ENCODE measurements at places on chromosomes 6 and 20. TPM values are rescaled to one million over a fixed set of nuclear protein-coding genes. Genes with fewer than 3 reads are reported as not detected.

DNA sequence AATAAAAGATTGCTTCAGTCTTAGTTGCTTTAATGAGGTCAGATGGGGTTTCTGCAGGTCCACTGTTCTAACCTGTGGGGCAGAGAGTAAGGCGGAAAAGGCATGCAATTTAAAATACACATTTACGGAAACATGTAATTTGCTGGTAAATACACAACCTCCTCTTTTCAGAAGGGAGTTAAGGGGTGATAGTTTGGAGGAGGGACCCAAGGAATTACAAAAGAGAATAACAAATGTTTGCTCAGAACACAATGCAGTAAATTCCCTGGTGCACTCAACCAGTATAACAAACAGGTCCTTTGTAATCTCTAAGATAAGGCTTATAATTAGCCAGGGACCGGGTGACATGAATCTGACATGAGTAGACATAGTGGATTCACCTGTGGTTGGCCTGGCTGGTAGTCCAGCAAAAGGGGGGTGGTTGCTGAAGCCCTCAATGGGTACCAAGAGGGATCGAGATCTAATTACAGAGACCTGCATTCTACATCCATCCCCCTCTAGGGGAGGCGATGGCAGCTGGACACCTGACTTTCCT is 295.1 kb downstream of the PHACTR1 start:
- no peak for DNase-seq

- DNase-seq = no peak
These were observed 287.7 kb downstream of the GMDS start for GRCh38 chr6:1957746-1958145.

- no peak for DNase-seq
These were observed 3.3 kb downstream of the MGME1 start for GRCh38 chr20:17972121-17972520.

The HLA-B gene
- 620 TPM for total RNA-seq

The NEU1 gene
- 22.2 TPM for total RNA-seq

- no peak for DNase-seq
These were observed 318.4 kb upstream of the MOCS1 start for GRCh38 chr6:40252531-40253258.

GRCh38 chr6:117167520-117168271 is 97.7 kb upstream of the VGLL2 start:
- no peak for DNase-seq

DNA sequence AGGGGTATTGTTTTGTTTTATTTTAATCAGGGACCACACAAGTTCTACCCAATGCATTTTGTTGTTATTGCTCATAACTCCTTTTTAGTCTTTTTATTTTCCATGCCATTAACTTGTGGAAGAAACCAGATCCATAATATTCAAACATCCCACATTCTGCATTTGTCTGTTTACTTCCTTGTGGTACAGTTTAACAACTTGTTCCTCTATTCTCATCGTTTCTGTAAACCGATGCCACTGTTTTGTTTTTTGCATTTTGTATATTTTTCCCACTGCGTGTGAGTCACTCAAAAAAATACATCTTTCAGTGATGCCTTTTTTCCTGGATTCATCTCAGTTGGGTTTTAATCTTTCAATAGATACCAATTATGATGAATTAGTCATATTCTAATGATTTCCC is 22.3 kb downstream of the SF3B5 start:
- DNase-seq = no peak

- no peak for DNase-seq
These were observed 121.8 kb downstream of the SASH1 start for GRCh38 chr6:148464319-148465010.

DNA sequence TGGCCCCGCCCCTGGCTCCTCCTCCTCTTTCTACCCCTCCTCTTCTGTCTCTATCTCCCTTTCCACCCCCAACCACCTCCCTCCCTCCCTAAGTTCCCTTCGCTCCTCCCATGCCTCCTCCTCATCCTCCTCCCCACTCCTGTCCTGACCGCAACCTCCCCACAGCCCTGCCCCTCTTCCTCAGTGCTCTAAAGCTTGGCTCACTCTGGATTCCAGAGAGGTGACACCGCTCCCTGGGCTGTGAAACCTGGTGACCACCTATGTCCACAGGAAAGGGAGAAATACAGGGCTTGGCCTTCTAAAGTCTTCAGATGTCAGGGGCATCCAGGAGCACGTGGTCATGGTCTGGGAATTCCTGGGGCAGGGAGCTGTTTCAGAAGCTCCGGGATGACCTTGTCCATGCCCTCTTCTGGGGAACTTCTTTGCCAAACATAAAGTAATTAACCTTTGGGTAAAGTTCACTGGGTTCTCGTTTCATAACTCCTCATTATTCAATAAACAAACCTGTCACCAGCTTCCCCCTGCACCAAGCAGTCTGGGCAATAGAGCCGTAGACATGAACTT is 345 bp upstream of the CST5 start:
- DNase-seq = no peak

GRCh38 chr20:62018437-62019143 is 47.1 kb downstream of the TAF4 start:
- DNase-seq = no peak

GRCh38 chr6:54301770-54302169 is 6.5 kb upstream of the TINAG start:
- no peak for DNase-seq

DNA sequence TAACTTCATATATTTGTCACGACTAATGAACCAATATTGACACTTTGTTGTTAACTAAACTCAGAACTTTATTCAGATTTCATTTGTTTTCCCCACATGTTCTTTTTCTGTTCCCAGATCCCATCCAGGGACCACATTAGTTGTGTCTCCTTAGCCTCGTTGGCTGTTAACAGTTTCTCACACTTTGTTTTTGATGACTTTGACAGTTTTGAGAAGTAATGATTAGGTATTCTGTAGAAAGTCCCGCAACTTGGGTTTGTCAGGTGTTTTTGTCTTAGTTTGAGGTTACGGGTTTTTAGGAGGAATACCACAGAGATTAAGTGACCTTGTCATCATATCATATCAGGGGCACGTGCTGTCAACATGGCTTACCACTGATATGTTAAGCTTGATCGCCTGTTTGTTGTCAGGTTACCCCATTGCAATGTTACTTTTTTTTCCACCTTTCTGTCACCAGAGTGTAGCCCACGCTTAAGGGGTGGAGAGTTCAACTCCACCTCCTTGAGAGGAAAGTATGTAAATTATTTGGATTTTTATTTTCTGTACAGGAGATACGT is 32.9 kb downstream of the MAP3K4 start:
- DNase-seq = no peak

- no peak for DNase-seq
These were observed 282.3 kb downstream of the FOXA2 start for GRCh38 chr20:22302039-22302438.

GRCh38 chr6:139483079-139483478 is 108.6 kb upstream of the CITED2 start:
- DNase-seq = no peak

DNA sequence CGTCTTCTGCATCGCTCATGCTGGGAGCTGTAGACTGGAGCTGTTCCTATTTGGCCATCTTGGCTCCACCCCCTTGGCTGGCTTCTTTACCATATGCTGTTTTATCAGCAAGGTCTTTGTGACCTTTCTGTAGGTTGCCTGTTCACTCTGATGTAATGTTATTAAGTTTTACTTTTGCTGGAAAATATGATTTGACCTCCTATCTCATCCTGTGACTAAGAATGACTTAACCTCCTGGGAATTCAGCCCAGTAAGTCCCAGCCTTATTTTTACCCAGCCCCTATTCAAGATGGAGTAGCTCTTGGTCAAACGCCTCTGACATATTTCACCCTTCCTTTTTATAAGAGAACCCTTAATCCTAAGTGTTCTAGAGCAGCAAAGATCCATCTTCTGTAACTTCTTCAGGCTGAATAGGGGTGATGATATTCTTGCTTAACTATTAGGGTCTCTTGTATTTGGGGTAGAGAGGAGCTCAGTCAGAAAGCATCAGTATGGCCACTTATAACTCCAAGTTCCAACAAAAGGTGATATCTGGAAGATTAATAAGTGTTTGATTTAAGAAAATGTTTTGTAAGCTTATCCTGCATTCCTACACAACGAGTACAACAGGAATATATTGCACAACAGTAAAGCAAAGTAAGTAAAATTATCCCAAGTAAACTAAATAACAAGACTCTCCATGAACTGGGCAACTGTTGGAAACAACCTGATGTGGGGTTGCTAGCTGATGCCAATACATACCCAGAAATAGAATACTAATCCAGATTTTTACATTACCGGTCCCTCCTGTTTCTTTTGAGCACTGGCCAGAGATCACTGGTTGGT is 23.1 kb upstream of the HMGN3 start:
- no peak for DNase-seq
